ENCODE measurements at places on chromosomes 1 and 21.
A peak's percentile ranks its signal among the peaks of the same experiment; 100 is the strongest.

GRCh38 chr1:109252893-109253802, 3.8 kb downstream of the CELSR2 start:
- DNase-seq: no peak

- no peak for DNase-seq
Observed at GRCh38 chr1:80457409-80457808, 1343.3 kb upstream of the ADGRL2 start.

- peak; percentile 67 for DNase-seq
Observed at GRCh38 chr1:180178511-180179161, 24.0 kb downstream of the QSOX1 start.

DNA sequence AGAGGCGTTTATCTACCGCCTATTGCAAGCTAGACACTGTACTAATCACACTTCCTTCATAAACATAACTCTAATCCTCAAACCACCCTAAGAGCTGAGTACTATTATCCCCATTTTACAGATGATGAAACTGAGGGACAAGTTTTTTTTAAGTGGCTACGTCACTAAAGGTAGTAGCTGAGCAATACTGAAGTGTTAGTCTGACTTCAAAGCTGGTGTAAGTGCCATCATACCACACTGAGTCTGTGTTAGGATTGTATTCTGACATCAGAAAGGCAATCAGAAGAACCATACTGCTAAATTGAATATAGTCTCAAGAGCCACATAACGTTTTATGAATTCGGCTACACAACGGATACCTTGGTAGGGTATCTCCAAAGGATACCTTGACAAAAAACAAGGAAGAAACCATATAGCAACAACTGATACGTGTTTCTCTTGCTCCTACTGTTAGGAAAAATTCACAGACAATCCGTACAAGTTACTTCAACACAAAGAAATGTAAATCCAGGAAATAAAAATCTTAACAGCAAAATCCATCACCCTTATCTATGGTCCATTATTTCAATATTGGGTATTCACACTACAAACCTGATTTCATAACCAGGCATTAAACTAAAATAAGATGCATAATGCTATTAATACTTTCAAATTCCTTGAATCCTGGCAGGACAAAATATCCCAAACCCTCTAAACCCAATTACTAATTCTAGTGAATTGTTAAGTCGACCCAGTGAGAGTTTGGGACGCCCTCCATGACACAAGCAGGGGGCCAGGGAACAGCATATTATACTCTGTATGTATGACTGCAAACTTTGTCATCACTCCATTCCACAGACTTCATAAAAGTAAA, 1.6 kb downstream of the TP53BP2 start:
- no peak for DNase-seq

GRCh38 chr1:65434255-65434654, 13.8 kb downstream of the LEPR start:
- DNase-seq: no peak

DNA sequence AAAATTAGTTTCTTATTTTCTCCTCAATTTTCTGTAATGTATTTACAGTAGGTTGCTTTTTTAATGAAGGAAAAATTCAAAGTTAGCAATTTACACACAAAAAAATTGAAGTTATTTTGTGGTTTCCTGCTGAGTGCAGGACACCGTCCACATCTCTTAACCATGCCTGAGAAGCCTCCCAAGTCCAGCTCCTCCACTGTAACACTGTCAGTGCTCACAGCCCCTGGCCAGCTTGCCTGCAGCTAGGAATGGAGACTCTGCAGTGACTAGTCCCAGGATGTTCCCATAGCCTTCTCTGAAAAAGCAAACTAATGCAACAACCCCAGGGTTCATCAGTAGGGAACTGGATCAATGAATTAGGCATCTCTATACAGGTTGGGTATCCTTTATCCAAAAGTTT, 3.5 kb downstream of the A3GALT2 start:
- DNase-seq: no peak

DNA sequence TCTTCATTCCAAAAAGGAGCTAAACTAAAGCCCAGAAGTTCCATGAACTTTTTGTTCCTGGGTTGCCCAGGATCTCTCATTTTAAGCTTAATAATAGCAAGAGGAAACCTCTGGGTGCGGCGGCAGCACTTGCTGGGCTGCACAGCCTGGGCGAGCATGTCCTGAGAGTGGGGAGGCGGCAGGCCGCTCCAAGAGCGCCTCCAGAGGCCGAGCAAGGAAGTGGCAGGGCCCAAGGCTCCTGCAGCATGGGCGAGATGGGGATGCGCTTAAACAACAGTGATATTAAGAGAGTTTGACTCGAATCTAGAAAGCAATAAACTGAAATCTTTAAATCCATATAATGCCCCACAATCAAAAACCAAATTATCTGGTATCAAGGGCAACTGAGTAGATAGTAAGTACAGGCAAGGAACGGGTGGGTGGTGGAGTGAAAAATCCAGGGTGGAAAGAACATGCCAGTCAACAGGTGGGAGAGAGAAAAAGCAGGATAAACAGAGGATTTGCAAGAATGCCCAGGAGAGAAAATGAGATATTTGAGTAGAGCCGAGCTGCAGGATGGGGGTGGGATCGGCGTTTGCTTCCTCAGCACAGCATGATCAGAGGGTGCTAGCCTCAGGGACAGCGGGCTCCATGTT, 14.1 kb upstream of the TNR start:
- no peak for DNase-seq

GRCh38 chr1:233677690-233678354, 63.9 kb downstream of the KCNK1 start:
- DNase-seq: no peak

- no peak for DNase-seq
Observed at GRCh38 chr1:21783679-21784603, 992 bp upstream of the USP48 start.

- no peak for DNase-seq
Observed at GRCh38 chr21:41703857-41704501, 62.9 kb downstream of the RIPK4 start.

GRCh38 chr1:104991702-104992101, 1242.0 kb downstream of the AMY1C start:
- DNase-seq: no peak

DNA sequence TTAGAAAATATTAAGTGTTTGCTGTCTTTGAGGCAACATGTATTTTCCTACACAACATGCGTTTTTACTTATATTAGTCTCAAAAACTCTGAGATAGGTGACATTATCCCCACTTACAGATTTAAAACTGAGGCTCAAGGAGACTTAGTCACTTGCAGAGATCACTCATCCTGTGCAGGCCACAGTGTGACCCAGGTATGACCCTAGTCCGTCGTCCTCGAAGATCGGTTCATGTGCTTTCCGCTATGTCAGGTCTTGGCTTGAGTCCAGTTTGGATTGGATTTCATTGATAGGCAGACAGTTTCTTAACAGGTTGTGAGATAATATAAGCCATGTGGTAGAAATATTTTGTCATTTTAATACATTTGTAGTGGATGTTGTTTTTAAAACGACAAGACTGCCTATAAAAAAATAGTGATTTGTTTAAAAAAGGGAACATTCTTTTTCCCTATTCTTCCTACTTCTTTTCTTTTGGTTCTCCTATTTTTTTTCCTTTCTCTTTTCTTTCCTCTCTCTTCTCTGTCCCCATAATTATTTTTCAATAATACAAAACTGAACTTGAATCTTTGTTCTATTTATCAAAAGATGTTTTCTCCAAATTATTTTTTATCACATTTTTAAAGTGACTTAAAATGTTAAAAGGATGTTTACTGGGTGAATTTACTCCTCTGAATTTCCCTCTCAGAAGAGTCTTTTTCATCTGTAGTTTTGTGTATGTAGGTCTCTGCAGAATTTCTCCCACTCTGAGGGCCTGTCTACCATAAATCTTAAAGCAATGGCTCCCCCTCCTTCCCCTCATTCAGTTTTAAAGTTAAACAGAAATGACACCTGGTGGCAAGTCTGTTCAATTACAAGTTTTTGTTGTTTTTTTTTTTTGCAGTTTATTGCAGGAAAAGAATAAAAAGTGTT, 81.8 kb downstream of the PHTF1 start:
- no peak for DNase-seq

GRCh38 chr1:232508130-232508701, 121.7 kb downstream of the SIPA1L2 start:
- DNase-seq: no peak

GRCh38 chr1:220430586-220430985, 97.3 kb upstream of the MARK1 start:
- DNase-seq: no peak

DNA sequence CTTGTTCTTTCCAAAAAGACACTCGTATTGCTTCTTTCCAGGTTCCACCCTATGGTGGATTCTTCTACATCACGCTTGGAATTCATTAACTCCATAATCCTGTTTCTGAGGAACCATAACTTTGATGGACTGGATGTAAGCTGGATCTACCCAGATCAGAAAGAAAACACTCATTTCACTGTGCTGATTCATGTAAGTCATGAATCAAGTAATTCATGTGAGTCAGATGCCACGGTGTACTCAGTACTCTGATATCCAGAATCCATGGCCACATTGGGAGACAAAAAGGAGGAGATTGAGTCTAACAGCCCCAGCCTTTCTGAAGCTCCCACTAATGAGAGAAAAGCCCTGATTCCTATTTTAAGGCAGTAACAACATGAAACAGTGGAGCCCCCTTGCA, 7.4 kb downstream of the CHI3L2 start:
- DNase-seq: no peak

DNA sequence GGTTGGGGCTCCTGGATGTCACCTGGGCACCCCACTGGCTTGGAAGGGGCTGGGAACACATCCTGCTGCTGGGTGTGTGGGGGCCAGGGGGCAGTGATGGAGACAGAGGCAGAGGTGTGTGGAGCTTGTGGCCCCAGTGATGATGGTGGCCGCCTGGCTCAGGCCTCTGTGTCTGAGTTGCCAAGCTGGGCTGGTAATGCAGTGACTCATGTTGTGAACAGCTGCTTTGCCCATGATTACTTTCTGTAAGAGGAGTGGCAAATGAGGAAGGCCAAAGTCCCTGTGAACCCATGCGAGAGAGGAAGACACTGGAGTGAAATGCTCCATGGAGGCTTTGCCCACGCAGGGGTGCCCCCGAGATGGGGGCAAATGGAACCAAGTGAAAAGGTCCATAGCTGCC, 86.8 kb downstream of the KCNJ6 start:
- no peak for DNase-seq

GRCh38 chr1:151733126-151733525, 11.8 kb downstream of the RIIAD1 start:
- no peak for DNase-seq

GRCh38 chr1:235954306-235955283, 87.9 kb upstream of the LYST start:
- DNase-seq: peak; percentile 25

DNA sequence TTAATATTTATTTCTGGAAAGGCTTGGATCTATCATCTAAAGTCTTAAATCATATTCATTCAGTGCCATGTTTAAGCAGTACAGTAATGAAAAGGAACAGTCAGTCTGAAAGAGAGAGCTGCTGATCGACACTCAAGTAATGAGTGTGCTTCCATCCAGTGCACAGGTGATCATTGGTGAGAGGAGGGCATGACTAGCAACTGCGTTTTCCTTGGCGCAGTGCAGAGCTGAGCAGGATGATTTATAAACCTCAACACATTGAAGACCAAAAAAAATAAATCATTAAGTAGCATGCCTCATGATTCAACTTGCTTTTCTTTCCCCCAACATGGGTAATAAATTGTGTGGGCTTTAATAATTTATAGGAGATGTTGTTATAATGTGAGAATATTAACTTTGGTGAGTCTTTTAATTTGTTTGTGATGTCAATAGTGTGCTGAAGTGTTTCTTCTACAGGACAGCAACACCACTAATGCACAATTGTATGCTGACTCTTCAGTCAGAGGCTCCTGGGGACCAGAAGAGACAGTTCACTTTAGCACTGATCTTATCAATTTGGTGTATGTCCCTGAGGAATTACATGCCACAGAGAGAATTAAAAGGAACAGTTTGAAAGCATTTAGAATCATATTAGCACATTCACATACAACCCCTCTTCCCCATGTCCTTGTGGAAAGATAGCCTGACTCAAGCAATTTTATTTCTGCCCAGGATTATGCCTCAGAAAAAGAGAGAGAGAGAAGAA, 199.7 kb upstream of the ADGRL2 start:
- no peak for DNase-seq

- no peak for DNase-seq
Observed at GRCh38 chr21:32782698-32783097, 11.1 kb upstream of the PAXBP1 start.

GRCh38 chr1:45526135-45526644, 4.5 kb upstream of the PRDX1 start:
- DNase-seq: no peak
